ENCODE measurements at places on chromosomes 1 and 21. TPM values are rescaled to one million over a fixed set of nuclear protein-coding genes. Genes with fewer than 3 reads are reported as not detected.

The LEMD1 gene
- total RNA-seq, result not detected

The WNT9A gene
- 0.73 TPM for total RNA-seq

DNA sequence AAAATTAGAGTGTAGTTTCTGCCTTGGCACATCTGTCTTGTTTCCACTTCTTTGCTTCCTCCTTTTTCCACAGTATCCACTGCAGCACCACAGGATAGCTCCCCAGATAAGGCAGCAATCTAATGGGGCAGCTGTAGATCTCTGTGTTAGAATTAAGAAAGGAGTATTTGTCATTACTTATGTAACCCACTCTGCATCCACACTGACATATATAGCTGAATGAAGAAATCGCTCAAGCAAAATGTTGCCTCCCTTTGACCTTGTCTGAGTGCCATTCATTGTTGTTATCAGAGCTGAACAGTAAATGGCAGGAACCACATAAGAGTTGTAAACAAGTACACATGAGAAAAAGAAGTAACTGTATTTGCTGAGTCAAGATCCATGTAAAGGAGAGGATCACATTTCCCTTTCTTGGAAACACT is 45.9 kb upstream of the DPH5 start:
- no peak for DNase-seq

- DNase-seq, result no peak
These were observed 47.1 kb downstream of the SYT2 start for GRCh38 chr1:202663131-202663530.

DNA sequence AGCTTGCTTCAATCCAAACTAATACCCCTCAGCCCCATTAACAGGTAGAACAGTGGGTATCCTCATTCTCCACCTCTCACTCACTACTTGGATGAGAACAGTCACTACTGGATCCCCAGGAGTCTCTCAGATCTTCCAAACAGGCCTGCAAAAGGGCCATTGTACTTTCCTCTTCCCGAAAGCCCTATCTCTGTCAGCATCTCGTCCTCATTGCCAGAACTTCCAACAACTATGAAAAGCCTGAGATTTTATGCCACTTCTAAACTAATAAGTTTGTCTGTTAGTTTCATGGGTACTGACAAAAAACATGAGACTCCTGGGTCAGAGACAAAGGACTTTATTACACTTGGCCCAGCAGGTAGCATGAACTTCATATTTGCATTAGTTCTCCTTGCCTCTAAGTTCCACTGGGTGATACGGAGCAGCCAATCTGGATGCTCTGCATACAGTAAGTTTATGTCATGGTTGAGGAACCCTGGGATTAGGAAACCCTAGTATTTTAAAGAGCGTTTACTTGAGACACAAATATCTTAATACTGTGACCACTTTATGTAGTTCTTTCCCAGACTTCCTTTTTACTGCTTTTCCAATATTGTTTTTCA is 38.1 kb downstream of the VANGL2 start:
- no peak for DNase-seq

GRCh38 chr1:3645666-3646355 is 4.1 kb downstream of the WRAP73 start:
- no peak for DNase-seq

DNA sequence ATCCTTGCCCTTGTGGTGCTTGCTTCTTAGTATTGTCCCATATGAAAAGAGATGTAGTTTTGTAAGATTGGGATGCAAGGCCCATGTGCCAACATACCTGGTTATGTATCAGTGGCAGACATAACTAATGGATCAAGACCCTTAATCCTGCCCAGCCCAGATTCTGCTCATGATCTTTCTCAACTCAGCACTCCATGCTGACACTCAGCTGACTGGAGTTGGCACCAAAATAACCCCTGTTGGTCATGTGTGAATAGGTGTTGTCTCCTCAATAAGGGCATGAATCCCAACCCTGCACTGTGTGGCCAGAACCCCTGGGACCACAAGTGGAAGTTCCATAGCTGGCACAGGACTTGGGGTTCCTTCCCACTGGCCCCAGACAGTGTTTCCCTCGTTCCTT is 13.9 kb upstream of the CNR2 start:
- no peak for DNase-seq

DNA sequence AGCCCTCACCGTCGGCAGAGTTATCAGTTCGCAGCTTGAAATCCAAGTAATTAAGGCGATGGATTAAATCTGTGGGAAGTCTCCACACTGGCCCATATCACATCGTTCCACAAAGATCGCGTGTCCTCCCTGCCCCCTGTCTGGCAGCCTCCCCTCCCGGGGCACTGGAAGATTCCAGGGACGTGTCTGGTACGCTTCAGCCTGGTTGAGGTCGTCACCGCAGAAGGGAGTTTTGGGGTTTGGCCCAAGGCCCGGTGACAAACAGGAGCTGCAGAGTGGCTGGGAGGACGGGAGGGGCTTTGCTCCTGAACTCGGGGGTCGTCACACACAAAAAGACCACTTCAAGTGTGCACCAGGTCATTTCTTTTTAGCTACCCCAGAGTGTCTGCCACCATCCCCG is 51.1 kb downstream of the PRDM16 start:
- no peak for DNase-seq

GRCh38 chr1:115529216-115529897 is 112.4 kb upstream of the VANGL1 start:
- no peak for DNase-seq

DNA sequence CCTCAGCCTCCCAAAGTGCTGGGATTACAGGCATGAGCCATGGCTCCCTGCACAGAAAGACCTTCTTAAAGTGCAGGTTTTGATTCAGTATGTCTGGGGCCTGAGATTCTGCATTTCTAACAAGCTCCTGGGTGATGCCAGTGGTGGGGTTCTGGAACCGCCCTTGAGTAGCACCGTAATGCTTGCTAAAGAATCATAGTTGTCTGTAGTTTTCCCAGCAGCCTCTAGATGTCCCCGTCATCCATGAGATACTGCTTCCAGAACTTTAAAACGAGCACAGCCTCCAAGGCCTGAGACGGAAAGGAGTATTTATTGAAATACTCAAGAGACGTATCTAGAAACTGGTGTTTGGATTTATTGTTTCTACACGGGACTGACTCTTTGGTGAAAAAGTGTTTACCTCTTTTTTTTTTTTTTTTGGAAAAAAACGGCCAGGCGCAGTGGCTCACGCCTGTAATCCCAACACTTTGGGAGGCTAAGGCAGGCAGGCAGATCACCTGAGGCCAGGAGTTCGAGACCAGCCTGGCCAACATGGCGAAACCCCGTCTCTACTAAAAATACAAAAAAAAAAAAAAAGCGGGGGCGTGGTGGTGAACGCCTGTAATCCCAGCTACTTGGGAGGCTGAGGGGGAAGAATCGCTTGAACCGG is 2.6 kb upstream of the TOR3A start:
- DNase-seq, result no peak

DNA sequence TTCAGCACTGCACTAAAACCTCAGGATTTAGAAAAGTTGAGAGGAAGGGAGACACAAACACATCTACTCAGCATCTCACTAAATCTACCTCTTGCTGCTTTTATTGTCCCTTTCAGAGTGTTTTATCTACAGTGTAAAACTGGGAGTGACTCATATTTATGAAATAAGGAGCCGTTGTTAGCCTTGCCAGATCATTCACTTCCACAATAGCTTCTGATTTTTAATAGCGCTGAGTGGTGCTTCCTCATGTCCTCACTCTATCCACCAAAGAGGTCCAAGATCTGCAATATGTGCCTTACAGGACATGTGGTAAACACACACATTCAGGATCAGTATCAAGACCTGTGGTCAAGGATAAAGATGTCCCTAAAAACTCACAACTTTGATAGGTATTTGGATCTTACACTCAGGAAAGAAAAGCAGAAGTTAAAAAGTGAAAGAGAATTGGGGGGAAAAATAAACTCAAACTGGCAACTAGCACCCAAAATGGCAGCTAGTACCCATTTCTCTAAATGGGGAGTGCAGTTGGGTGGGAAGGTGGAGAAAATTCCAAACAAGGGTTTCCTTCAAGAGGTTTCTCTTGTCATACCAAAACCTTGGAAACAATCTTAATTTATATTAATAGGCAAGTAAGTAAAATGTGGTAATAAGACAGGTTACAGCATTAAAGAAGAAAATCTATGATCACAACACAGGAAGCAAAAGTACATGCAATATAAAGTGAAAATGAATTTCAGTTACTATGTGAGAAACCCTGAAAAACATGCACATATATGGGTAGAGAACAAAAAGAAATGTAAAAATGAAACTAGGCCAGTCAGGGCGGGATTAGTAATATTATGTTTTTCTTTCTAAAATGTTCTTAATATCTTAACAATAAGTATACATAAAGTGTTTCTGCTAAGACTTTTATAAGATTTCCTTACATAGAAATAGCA is 15.9 kb downstream of the DUSP10 start:
- no peak for DNase-seq

DNA sequence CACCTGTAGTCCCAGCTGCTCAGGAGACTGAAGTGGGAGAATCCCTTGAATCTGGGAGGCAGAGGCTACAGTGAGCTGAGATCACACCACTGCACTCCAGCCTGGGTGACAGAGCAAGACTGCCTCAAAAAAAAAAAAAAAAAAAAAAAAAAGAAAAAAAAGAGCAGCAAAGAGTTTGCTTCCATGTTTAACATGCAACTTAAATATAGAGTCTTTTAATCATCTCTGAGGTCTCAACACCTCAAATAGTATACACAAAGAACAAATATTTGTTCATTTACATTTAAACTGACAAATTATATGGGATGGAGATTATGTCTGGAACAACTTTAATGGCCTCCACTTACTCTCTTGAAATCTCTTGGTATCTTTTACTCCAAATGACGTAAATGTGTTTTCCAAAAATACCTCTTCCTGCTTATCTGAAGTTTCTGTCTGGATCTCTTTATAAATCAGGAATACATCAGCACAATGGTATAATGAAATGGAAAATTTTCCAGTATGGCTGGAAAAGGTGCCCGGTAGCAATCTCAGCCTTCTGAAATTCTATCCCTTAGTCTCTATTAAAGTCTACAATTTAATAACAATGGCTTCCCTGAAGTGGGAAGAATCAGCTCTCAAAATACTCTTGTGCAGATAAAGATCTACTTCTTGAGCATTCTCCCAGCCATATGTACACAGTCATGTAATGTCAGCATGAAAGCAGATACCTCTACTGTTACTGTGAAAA is 258.5 kb downstream of the OMA1 start:
- DNase-seq, result no peak

DNA sequence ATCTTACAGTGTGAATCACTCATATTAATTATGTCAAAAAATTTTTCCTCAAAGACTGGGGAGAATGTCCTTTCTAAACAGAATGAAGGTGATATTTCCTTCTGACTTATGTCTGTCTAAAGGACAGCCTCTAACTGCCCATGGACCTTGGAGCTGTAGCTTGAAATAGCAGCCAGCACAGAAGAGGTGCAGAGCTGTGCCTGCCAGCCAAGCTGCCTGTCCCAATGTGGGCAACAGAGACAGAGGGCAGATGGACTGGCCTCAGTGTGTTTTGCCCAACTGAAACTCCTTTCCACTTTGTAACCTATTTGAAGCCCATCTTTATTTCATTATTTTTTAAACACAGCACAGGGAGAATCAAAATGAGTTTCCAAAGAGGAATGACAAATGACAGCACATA is 97.6 kb upstream of the DYNLT5 start:
- no peak for DNase-seq
